Omental fat pad (tissue), 4 donors: ENCODE measurements at places on chromosomes 3 and 15.

GRCh38 chr15:64235552-64235951 lies 72.7 kb upstream of the PPIB start:
- DNase-seq = no peak

DNA sequence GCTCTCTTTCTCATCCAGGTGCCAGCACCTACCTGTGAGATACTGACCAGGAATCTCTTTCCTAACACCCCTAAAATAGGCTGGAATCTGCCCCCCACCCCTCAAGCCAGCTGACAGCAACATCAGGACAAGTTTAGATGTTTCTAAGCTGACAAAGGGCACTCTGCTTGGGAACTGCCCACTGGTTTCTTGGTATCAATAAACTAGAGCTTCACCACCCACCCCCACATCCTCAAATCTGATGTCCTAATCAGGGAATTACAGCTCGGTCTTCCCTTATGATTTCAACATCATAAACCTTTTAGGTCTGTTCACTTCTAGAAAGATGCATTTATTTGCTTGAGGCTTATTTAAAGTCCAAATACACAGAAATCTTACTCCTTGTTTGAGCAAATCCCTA lies 34.7 kb downstream of the CEP19 start:
- no peak for DNase-seq

- DNase-seq = no peak
Observed at GRCh38 chr3:72272356-72272755, 487.4 kb upstream of the PROK2 start.

GRCh38 chr3:185716436-185717108 lies 108.3 kb downstream of the IGF2BP2 start:
- no peak for DNase-seq

DNA sequence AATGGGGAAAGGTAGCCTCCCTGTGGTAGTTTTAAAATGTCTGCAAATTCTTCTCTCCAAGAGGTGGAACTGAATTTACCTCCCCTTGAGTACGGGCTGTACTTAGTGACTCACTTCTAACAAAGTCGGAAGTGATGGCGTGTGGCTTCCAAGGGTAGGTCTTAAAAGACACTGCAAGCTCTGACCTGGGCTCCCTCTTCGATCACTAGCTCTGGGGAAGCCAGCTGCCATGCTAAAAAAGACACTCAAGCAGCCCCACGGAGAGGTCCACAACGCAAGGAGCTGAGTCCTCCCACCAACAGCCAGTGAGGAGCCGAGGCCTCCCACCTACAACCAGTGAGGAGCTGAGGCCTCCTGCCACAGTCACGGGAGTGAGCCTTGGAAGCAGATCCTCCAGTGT lies 122.0 kb upstream of the HACD2 start:
- no peak for DNase-seq

DNA sequence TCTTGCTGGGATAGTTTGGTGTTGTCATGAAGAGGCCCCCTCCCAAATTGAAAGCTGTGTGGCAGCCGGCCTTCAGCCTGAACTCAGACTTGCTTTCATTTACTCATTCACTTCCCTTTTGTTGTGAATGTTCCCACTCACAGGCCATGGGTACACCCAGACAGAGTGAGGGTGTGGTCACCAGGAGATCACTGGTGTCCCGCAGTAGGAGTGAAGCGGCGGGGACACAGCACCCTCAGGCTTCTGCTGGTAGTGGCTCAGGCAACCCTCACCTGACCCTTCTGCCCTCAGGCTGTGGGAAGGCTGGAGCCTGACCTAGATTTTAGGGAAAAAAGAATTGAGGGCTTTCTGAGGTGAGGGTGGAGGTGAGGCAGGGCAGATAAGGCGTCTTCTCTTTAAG lies 244.4 kb downstream of the SOX2 start:
- DNase-seq = no peak

- peak; percentile 40 for DNase-seq
Observed at GRCh38 chr3:46845860-46846623, 17.2 kb downstream of the MYL3 start.
